ENCODE measurements at places on chromosomes 12 and 14.

DNA sequence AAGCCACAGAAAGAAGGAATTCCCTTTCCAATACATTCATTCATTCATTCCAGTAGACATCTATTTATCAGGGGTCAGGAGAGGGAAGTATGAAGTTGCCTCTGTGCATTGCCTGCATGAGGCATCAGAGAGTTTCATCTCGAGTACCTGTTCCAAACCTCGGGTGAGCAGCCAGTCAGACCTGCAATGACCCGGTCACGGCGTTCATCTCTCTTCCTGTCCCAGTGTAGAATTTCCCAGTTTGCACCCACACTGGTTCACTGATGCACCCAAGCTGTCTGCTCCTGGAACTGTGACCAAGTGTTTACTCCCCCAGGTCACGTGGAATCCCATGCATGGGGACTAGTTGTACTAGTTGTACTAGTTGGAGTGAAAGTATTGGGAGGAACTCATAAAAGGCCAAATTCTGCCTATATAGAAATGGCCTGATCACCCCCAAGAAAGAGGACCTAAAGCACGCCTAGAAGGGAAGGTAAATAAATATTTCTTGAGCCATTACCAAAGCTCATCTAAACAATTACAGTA, 22.3 kb upstream of the PRKAB1 start:
- DNase-seq = peak; percentile 70

- no peak for DNase-seq
Measured at GRCh38 chr12:117023998-117024960, 74.9 kb downstream of the TESC start.

GRCh38 chr14:99538275-99538674, 57.1 kb downstream of the CCNK start:
- no peak for DNase-seq

DNA sequence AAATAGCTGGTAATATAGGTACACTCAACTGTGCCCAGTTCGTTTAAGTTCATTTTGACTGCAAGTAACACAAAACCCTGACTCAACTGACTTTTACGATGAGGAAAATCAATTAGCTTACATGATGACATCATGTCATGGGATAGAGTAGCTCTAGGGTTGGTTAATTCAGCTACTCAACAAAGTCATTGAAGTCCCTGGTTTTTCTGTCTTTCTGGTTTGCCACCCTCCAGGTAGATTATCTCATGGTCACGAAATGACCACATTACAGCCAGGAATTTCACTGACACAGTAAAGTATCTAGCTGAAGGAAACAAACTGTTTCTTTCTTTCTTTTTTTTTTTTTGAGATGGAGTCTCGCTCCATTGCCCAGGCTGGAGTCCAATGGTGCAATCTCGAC, 68.5 kb upstream of the FUT8 start:
- DNase-seq = no peak

DNA sequence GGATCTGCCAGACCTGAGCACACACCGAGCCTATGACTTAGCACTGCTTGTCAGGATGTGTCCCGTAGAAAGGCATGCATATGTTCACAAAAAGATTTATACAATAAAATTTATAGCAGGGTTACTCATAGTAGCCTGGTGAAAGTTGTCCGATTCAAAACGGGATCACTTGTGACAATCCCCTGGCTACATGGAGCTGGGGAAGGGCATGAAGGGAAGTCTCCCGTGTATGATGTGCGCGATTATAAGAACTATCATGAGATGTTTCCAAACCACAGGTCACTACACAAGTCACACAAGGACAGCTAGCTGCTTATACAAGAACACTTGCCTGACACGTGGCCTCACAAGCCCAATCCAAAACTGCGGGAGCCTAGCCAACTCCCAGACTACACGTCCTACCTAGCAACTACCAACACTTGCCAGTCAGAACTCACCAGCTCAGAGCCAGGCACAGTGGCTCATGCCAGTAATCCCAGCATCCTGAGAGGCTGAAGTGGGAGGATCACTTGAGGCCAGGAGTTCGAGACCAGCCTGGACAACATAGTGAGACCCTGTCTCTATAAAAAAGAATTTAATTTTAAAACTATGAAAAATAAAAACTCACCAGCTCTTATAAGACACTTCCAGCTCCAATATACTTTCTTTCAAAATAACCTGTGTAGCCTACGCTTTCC, 7.5 kb upstream of the CDCA4 start:
- peak; percentile 99 for DNase-seq

DNA sequence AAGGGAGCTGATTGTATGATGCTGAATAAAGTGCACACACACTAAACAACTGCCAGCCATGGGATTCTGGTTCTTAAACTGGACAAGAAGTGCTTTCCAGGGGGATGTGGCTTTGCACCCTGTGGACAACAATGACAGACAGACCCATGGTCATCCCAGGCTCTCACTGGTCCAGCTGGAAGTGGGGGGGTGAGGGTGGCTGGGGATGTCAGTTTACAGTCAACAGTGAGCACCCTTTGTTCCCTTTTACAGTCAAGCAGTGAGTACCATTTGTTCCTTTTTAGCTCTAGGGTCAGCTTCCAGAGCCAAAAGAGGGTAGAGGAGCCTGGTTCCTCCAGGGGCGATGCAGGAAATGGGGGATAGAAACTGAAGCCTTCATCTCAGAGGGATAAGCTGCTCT, 100.7 kb downstream of the SMOC1 start:
- no peak for DNase-seq

- DNase-seq = no peak
Measured at GRCh38 chr12:16674885-16675284, 68.9 kb upstream of the LMO3 start.

DNA sequence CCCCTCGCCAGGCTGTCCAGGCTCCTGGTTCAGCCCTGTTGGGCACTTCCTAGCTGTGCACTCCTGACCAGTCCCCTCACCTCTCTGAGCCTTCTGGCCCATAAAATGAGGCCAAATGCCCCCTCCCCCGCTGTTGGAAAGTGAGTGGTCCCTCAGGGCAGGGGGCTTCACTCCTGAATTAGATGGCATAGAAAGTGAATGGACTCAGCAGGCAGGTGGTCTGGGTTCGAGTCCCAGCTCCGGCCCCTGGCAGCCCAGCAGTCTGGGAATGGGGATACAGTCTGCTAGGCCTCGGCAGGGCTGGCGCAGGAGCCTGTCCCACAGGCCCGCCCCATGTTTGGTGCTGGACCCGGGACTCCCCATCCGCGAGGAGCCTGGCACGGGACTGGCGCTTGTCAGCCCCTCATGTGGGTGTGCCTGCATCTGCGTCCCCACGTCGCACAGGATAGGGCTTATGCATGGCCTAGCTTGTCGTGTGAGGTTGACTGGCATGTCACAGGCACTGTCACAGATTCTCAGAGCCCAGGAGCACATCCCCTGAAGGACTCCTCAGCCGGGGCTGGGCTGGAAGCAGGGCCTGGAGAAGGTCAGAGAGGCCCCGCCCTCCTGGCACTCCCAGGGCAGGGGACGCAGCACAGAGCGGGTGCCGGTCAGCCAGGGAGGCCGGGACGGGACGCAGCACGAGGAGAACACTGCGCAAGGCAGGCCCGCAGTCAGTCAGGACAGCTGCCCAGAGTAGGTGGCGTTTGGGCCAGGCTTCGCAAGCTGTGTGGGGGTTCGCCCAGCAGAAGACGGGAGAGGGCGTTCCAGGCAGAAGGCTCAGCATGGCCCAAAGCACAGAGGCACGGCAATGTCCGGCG, 40.5 kb downstream of the DIO3 start:
- DNase-seq = no peak

GRCh38 chr14:22552827-22553076, 36.3 kb downstream of the DAD1 start:
- DNase-seq = no peak

GRCh38 chr12:106310687-106311086, 8.2 kb downstream of the TCP11L2 start:
- DNase-seq = no peak

GRCh38 chr14:43687921-43688320, 819.2 kb downstream of the FSCB start:
- no peak for DNase-seq

- no peak for DNase-seq
Measured at GRCh38 chr12:52856787-52857186, 8.0 kb upstream of the KRT78 start.

DNA sequence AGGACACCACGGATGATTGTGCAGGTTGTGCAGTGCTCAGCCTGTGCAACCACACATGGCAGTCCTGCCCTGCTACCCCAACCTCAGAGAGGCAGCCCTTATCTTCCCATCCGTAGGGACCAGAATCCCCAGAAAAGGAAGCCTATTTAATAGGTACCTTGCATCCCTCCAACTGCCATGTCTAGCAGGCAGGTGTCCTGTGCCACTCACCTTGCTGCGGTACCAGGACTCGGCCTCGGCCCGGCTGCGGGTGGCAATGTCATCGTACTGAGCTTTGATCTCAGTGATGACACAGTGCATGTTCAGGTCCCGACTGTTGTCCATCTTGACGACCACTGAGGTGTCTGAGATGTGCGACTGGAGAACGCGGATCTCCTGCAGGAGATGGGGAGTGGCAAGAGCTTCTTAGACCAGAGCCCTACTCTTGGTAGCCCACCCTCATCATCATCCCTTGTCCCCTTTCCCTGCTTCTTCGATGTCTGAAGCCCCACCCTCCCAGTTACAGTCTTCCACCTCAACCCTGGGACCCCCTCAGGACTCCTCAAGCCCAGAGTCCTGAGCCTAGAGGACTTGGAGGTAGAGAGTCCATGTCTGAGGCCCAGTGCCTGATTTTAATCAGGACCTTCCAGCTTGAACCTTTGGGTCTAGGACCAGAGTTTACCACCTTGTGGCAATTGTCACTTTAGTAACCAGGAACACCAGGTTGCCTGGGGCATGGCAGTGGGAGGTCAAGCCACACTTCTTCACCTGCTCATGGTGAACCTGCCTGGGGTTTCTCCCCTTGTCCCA, 20.5 kb downstream of the KRT7 start:
- no peak for DNase-seq

DNA sequence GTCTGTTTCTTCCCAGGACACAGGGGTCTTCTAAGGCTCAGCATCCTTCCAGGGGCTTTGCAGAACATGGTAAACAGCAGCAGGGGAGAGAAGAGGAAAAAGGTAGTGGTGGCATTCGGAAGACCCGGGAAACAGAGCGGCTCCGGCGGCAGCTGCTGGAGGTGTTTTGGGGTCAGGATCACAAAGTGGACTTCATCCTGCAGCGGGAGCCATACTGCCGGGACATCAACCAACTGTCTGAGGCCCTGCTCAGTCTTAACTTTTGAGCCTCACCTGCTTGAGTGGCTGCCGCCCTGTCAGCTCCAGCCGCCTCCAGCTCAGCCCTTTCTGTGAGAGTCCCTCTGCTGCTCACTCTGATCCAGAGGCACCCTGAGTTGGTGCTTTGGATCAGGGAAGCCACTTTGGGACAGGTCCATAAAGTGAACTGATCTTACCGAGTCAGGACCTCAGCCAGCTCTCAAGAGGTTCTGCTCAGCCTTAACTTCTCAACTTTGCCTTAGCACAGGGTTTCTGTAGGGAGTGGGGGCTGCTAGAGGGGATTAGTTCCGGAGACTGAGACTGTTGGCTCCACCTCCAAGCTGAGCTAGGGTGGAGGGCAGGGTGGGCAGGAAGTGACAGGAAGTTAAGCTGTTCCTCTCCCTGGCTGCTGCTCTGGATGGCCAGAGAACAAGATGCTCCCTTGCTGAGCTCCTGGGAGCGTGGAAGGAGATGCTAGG, 5.4 kb downstream of the SDR39U1 start:
- no peak for DNase-seq

GRCh38 chr12:66603461-66603860, 75.4 kb downstream of the GRIP1 start:
- DNase-seq = no peak

GRCh38 chr14:54435500-54435981, 5.6 kb downstream of the CNIH1 start:
- DNase-seq = no peak

GRCh38 chr12:92034083-92034482, 111.6 kb downstream of the BTG1 start:
- DNase-seq = no peak
